ENCODE measurements at places on chromosomes 5 and 9.

DNA sequence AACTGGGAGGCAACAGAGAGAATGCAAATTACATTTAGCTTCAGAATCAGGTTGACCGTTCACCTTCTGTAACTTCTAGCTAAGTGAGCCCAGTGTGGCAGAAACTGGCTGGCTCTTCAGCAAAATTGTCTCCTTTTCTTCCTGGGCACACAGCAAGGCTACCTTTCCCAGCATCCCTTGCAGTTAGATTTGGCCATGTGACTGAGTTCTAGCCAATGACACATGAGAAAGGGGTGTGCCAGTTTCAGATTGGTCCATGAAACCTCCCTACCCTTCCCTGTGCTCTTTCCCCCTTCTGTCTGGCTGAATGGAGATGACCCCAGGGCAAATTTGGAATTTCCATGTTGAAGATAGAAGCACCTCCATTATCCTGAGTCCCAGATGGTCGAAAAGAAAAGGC lies 72.5 kb upstream of the SMIM23 start:
- no peak for DNase-seq

DNA sequence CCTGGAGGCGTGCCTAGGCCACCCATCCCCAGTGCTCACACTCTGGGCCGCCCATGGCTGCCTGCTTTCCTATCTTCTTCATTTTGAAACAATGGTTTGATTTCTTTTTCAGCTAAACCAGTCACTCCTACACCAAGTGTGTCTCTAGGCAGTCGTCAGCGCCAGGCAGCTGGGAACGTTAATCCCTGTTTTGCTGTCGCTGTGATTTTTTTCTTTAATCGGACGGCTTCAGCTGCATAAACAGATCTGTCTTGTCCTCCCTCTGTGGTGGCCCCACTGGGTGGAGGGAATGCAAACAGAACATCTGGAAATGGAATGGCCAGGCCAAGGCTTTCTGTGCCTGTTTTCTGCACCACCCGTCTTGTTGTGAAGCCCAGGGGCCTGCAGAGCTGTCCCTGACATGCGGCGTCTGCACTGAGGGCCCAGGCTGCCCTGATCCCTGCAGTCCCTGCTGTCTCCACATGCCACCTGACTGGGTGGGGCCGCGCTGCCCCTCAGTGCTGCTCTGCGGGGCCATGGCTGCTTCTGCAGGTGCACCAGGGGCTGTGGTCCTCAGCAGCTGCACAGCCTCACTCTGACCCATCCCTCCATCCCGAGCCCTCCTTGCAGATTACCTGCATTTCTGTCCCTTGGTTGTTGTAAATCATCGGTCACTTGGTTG lies 51.5 kb downstream of the WNK2 start:
- no peak for DNase-seq

DNA sequence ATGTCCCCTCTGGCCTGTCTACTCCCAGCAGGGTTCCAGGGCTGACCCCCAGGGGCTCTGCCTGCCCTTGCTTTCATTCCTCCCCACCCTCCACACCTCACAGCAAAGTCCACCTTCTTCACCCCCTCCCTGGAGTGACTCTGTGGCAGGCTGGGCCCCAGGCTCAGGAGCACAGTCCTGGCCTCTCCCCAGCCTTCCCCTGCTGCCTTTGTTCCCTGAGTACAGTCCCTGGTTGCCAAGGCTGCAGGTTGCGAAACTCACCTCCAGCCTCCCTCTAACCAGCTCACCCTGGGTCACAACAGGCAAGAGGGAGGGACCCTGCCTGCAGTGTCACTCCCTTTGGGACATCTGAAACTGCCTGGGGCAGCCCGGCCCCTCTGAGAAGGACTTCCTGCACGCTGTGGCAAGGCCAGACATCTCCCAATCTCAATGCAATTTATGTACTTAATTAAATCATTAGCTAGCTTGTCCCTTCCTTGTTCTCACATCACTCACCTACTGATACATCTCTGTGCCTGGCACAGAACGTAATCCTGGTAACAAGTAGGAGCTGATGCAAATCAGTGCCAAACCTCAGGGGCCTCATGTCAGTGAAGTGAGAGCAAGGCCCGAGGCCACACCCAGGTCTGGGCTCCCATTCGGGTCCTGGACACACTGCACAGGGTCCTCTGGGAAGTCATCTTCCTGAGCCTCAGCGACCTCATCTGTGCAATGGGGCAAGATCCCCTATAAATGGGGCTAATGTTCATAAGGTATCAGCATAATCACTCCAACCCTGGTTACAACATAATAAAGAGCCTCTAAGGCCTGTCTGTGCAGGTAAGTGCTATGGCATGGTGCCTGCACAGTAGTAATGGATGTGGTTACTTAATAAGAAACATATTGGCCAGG lies 27.3 kb upstream of the TRIM14 start:
- no peak for DNase-seq

DNA sequence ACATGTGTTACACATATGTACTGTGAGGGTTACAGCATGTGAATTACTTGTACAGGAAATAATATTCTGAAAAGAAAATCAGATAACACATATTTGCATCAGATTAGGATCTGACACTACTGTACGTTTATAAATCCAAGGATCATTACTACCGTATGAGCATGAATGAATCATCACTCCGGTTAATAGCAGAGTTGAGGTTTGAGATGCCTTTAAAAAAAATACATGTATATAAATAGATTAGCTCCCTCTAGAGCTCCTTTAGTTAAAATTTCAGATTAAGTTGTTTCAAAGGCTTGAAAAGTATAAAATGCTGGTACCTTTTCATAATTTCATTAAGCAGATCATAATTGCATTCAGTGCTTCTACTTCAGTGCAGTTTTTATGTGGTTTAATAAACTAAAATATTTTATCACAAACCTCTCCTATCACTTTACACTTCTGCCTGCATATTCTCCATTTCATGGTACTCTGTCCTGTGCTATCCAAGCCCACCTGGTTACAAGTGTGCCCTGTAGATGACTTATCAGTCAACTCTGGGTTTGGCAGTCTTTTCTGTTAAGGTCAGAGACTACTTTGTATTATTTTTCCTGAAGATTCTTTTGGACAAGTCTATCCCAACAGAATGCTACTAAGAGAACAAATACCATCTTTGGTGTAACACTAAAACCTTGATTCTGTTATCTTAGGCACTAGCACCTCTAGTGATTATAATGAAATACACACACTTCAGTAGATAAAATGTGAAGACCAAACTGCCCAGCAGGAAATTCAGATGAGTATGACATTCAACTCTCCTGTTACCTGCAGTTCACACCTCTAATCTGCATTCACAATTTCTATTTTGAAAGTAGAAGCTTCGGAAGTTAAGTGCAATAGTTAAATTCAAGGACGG lies 48.0 kb upstream of the POU5F2 start:
- DNase-seq = no peak

DNA sequence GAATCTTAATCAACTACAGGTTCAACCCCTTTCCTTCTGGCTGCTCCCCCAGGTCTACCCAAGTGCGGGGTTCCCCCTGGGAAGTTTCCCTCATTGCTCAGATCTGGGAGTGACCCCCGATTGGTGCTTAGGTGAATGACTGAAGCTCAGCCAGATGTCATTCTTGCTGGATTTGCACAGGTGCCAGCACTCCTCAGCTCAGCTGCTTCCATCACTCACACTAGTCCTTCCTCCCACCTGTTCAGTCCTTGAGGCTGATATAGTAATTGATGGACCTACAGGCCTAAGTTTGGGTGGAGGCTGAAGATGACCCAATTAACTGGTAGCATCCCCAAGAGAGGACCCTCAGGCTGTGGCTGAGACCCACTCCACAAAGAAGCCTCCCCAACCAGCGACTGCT lies 32.9 kb downstream of the PRLR start:
- DNase-seq = no peak

DNA sequence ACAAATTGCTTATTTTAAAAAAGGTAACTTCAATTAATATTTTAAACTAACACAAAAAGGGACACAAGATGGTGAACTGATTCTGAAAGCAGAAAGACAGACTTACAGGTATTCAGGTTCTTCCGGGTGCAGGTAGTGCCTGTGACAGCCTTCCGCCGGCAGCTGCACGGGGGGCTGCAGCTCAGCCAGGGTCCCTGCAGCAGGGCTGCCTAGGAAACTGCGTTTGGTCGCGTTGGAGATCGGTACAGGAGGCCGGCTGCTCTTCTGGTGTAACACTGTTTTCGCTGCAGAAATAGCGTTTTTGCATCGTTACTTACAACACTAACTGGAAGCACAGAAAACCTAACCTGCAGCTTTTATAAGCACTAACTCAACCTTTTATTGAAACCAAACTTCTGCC lies 80.0 kb downstream of the CAMSAP1 start:
- DNase-seq = no peak

- DNase-seq = no peak
Measured at GRCh38 chr5:115470921-115471320, 73.7 kb downstream of the FEM1C start.

DNA sequence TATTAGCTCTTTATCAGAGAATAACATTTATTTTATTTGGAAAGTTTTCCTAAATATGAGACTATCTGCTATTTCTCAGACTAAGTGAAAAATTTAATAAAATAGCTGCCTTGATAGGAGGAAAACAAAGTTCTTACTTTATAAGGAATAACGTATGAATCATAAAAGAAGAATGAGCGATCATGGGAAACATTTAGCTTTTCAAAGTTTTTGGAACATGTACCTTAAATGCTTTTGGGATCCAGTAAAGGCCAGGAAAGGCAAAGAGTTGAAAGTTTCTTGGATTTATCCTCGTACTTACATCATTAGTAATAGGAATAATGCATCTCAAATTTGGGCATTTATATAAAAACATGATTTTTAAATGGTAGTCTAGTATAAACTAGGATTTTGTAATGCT lies 19.4 kb downstream of the OGN start:
- DNase-seq = no peak

GRCh38 chr5:8192840-8193239 lies 323.9 kb downstream of the MTRR start:
- DNase-seq = no peak

GRCh38 chr5:98911280-98912040 lies 17.3 kb downstream of the CHD1 start:
- DNase-seq = no peak

- no peak for DNase-seq
Measured at GRCh38 chr9:23979491-23979890, 153.5 kb upstream of the ELAVL2 start.

DNA sequence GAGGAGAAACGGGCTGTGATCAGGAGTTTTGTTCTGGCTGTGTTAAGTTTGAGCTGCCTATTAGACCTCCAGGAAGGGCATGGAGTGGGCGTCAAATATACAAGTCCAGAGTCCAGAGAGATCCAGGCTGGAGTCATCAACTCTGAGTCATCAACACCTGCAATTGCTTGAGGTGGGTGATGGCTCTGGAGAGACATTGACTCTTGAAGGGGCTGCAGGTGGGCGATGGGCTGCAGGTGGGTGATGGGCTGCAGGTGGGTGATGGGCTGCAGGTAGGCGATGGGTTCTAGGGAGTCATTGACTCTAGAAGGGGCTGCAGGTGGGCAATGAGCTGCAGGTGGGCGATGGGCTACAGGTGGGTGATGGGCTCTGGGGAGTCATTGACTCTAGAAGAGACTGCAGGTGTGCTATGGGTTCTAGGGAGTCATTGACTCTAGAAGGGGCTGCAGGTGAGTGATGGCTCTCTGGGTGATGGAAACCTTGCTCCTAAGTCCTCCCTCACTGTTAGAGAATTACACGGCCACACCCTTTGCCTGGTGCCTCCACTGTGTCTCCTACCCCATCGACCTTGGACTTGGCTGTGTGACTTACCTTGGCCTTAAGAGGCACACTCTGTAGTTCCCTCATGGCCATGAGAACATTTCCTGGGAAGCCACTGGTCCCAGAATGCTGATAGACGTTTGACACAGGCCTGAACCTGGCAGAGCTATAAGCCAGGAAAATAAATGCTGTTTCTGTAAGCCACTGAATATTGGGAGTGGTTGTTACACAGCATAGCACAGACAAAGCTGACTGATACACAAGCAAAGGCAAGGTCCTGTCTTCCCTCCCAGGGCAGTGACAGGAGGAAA lies 10.4 kb upstream of the FIBCD1 start:
- DNase-seq = no peak

DNA sequence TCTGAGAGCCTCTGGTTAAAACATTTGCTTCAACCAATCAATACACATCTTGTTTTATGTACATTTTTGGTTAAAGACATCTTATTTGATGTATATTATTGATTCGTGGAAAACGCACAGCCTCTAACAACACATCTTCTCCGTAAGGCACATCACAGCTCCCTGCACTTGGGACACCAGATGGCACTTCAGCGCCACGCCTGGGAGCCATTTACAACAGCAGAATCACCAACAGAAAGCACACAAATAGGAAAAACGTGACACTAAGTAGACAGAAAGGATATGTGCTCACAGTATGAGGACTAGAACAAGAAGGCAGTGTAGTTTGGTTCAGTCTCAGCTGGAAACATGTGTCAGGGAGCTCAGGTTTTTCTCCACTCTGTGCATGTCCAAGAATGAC lies 199.7 kb downstream of the ROR2 start:
- no peak for DNase-seq

DNA sequence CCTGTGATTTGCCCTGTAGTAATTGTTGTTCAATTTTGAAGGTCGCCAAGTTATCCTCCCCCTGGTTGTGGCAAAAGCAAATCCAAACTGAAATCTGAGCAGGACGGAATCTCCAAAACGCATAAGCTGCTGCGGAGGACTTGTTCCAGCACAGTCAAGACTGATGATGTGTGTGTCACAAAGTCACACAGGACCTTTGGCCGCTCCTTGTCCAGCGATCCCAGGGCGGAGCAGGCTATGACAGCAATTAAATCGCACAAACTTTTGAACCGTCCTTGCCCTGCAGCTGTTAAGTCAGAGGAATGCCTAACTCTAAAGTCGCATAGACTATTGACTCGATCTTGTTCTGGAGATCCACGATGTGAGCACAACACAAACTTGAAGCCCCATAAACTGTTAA lies 128.4 kb downstream of the PARP8 start:
- DNase-seq = no peak

DNA sequence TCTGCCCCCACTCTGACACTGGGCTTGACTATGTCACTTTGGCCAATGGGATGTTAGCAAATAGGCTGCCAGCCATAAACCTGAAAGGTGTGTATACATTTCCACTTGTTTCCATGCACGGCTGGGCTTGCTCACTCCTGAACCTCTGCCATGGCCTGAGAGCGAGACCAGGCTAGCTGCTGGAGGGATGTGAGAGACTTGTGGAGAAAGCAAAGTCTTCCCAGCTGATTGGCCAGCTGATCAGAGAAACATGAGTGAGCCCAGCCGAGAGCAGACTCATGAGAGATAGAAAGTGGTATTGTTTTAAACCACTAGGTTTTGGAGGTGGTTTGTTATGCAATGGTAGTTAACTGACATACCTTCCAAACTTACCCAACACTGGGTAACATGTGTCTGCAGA lies 13.9 kb downstream of the FAM193B start:
- no peak for DNase-seq

DNA sequence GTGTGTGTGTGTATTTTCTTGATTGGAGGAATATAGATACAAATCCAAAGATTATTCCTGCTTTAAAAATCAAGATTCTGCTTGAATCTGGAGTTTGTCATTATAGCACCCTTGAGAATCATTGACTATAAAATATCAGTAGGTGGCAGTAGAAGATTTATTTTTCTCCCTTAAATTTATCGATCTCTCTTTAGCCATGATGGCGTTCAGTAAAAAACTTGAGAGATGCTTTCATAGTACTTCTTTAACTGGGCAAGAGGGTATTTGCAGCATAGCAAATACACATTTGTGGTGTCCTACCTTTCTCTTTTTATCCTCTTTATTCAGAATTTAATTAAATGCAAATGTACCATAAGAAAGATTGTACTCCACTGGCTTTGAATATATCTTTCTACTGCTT lies 307.7 kb downstream of the ADGRV1 start:
- DNase-seq = no peak

- DNase-seq = no peak
Measured at GRCh38 chr5:124724357-124725039, 21.9 kb downstream of the ZNF608 start.
